ENCODE measurements at places on chromosomes 11 and 22. TPM values are rescaled to one million over a fixed set of nuclear protein-coding genes. Genes with fewer than 3 reads are reported as not detected.

- ATAC-seq = no peak
These were observed 4.1 kb upstream of the APOL3 start for GRCh38 chr22:36164621-36165020.

RELA gene
- 47.3 TPM for total RNA-seq

MAP6 gene
- 35.5 TPM for total RNA-seq

GRM5 gene
- not detected for total RNA-seq

GRCh38 chr11:67002297-67002913 lies 20.5 kb upstream of the SYT12 start:
- ATAC-seq = no peak

DNA sequence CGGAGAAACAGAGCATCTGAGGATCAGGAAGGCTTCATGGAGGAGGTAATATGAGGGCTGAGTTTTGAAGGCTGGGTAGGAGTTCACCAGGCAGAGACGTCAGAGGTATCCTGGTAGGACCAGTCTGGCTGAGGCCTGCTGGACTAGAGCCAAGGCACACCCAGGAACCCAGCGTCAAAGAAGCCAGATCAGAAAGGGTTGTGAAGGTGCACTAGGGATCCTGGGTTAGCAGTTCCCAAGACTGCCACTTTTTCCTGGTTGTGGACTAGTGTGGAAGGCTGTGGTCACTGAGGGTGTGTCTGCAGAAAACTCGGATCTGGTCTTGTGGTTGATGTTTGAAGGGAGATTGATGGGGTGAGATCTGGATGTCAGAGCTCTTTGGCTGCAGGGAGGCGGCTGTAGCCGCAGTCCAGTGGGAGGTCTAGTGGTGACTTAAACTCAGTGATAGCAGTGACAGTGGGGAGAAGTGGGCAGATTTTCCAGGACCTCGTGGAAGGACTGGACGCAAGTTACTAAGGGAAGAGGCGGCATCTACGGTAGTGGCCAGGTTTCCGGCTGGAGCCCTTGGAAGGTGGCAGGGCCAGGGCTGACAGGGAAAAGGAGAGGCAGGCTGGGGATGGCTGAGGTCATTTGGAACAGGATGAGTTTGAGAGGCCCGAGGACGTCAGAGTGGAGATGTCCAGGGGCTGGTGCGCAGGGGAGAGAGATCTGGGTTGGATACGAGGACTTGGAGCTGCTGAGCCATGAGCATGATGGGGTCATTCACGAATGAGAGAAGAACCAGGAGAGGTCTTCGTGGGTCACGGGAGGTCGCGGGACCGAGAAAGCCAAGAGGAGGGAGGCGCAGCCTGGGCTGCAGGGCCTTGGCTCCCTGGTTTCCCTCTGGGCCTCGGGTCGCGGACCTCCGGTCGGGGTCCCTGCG lies 10.9 kb downstream of the RELA start:
- ATAC-seq = peak; percentile 14

- ATAC-seq = no peak
These were observed 2.6 kb downstream of the MS4A3 start for GRCh38 chr11:60059052-60059451.

Data from gastroesophageal sphincter (tissue), 4 donors.